ENCODE measurements at places on chromosomes 7 and 10.

DNA sequence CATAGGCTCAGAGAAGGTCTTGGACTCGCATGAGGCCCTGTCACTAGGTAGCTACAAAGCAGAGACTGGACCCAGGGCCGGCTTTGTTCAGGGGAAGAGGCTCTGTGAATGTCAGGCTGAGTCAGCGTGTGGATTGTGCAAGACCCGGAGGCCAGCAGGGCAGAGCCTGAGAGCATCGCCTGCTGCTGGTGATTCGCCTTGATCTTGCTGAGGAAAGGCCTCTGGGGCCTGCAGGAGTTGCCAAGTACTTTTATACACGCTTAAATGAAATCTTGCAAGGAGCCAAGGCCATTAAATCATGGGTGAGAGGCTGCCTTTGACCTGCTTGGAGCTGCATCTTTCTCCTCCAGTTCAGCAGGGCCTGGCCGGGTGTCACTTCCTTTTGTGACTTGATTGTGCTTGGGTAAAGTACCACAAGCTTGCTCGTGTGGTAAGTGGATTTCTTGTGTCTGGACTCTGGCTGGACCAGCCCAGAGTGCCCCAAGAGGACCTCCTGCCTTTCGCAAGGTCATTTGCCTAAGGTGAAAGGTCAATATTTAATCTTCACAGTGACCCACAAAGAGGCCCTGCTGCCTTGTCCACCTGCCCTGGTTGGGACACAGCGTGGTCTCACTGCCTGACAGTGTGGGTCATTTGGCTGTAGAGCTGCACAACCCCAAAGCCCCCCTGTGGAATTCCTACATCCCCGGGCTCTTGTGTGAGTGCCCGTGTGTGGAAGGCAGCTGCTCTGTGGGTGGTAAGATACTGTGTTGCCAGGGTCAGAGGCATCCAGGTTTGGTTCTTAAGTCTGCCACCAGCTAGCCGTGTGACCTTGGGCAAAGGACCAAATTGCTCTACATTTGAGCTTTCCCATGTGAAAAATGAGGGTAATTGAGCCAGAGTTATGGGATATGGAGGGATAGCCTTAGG, 38.6 kb upstream of the SH2D4B start:
- no peak for DNase-seq

GRCh38 chr7:5750031-5750653, 31.3 kb downstream of the RNF216 start:
- DNase-seq = no peak

DNA sequence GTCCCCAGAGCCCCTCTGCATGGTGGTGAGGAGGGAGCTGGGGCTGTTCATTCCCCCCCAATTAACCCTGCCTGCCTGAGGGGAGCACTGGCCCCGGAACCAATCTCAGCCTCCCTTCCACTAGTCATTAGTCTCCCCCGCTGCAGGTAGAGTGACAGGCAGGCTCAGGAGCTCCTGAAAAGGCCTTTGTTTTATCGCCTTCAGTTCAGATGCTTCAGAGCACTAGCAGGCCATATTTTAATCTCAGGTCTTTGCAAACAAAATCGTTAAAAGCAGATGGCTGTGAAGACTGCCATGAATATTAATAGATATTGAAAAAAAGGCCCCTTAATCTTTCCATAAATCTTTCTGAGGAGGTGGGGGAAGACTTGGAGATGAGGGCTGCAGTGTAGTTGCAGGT, 250.7 kb downstream of the RPS24 start:
- no peak for DNase-seq

- no peak for DNase-seq
Measured at GRCh38 chr7:101677391-101677790, 48.3 kb upstream of the MYL10 start.

GRCh38 chr7:30910411-30911073, 1.1 kb upstream of the AQP1 start:
- DNase-seq = no peak

DNA sequence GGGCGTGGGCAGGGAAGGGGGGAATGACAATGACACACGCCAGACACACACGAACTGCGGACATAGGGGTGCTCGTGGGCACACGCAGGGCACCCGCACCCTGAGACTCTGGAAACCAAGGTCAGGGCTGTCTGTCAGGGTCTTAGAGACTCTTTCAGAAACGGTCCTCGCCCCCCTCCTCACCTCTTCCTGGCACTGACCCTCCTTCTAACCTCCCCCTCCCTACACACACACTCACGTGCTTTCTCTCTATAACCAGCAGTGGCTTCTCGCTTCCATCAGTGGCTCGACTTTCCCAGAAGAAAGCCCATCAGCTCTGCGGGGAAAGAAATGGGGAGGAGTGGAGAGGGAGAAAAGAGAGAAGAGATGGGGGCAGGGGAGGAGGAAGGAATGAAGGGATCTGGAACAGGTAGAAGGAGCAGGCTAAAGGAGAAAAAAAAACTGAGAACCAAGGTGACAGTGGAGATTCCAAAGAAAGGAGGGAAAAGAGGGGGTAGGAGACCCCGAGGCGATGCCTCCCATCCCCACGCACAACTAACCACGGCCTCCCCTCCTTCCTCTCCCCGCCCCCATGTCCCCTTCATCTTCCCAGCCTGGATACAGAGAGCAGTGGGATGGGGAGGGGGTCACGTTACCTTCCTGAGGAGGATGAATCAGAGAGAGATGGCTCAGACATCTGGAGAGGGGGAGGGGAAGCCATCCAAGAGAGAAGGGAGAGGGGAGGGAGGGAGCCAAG, 1.7 kb upstream of the VGF start:
- DNase-seq = no peak

DNA sequence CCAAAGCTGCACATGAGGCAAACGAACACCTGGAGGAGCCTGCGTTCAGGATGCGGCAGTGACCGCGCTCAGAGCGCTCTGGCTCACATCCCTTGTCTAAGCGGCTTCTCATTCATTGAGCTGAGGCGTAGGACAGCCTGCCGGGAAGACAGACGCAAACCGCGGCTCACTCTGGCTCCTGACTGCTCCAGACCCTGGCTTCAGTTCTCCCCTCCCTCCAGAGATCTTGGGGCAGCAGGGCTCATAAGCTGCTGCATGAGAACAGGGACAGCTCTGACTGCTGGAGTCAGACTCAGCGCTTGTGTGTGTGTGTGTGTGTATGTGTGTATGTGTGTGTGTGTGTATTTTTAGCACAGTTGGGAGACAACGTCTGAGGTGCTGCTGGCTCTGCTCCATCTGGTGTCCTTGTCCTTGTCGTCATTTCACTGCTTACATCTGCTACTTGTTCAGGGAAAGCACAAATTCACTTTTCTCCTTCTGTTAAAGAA, 15.8 kb upstream of the LYZL2 start:
- peak; percentile 23 for DNase-seq

DNA sequence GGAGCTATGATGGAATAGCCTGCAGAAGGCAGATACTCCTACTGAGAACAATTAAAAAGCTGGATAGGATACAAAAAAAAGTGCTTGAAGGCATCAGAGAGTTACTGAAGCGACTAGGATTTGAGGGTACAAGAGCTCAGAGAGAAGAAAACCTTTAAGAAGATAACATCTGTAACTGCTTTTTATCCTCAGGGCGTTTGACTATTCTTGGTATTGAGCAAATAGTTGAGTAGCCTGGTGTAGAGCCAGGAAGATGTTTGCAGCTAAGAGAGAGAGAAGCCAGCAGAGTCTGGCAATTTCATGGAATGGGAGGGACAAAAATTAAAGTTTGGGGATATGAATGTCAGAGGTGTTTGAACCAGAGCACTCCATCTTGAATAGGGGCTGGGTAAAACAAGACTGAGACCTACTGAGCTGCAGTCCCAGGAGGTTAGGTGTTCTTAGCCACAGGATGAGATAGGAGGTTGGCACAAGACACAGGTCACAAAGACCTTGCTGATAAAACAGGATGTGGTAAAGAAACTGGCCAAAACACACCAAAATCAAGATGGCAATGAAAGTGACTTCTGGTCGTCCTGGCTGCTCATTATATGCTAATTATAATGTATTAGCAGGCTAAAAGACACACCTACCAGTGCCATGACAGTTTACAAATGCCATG, 428.8 kb downstream of the SH2D4B start:
- DNase-seq = no peak

- DNase-seq = no peak
Measured at GRCh38 chr10:114881417-114881816, 56.6 kb upstream of the TRUB1 start.

Data from D721Med (cell line).